ENCODE measurements at places on chromosomes 6 and 20.

DNA sequence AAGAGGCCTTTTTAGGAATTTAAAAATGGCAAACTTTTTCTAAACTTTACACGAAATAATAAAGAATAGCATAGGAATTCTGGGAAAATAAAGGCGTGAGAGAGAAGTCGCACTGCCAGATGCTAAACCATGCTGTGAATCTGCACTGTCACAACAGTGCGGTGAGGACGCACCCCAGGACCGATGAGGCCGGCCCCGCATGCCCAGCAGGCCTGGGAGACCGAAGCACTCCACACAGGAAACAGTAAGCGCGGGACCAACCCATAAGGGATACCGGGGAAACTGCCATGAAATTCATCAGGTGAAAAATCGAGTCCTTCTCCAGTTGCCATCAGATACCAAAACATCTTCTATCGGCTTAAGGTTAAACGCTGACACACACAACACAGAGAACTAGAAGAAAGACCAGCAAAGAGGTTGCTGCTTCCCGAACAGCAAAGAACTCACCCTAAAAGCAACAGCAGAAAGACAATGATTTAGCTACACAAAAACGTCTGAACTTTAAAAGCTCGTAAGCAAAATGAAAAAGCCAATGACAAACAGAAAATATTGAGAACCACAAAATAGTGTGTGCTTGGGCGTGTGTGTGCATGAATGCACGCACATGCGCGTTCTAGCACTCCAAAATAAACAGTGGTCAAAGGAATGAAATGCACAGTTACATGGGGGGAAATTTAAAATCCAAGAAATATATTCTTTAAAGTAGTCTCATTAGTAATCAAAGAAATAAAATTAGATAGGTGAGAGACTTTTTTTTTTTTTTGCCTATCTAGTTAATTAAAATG lies 15.4 kb downstream of the RAMACL start:
- no peak for DNase-seq

GRCh38 chr6:81906041-81906440 lies 153.6 kb upstream of the TENT5A start:
- DNase-seq = no peak

- DNase-seq = no peak
Measured at GRCh38 chr6:150312844-150313584, 55.8 kb upstream of the IYD start.

GRCh38 chr6:85672623-85673022 lies 29.9 kb upstream of the SYNCRIP start:
- peak; percentile 37 for DNase-seq

DNA sequence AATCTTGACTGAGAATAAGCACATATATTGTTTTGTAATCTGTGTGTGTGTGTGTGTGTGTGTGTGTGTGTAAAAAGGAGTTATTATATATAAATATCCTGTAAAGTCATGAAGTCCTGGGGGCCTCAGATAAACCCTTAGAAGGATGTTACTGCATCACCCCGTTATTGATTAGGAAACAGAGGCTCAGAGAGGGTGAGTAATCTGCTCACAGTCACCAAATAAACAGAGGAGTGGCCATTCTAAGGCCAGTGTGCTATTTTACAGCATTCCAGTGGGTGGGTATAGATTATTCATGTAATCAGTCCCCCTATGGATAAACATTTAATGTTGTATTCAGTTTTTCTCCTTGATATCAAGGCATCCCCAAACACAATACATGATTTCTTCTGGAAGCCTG lies 87.1 kb downstream of the CDC5L start:
- no peak for DNase-seq

Measured in KBM-7 (cell line).